ENCODE measurements at places on chromosomes 2 and 18.

GRCh38 chr2:112606547-112606946 is 22.1 kb downstream of the CHCHD5 start:
- DNase-seq, result no peak

DNA sequence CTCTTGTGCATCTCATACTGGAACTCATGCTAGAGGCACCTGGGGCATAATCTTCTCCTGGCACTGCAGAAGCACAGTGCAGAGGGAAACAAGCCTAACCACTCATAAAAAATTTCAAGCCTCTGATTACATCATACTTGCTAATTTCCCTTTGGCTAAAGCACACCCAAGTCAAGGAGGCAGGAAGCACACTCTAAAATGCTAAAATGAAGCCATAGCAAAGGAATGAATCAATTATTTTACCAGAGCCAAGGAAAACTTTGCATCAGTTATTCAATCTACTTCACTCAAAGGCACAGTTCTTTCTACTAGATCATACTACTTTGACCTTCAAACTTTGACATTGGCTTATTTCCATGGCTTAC is 79.6 kb upstream of the SPOPL start:
- peak; percentile 87 for DNase-seq

- no peak for DNase-seq
Measured at GRCh38 chr18:36812678-36813077, 16.1 kb downstream of the TPGS2 start.

- no peak for DNase-seq
Measured at GRCh38 chr2:186822323-186822722, 26.6 kb downstream of the ZSWIM2 start.

- DNase-seq, result no peak
Measured at GRCh38 chr2:201821080-201821479, 14.7 kb downstream of the CDK15 start.

DNA sequence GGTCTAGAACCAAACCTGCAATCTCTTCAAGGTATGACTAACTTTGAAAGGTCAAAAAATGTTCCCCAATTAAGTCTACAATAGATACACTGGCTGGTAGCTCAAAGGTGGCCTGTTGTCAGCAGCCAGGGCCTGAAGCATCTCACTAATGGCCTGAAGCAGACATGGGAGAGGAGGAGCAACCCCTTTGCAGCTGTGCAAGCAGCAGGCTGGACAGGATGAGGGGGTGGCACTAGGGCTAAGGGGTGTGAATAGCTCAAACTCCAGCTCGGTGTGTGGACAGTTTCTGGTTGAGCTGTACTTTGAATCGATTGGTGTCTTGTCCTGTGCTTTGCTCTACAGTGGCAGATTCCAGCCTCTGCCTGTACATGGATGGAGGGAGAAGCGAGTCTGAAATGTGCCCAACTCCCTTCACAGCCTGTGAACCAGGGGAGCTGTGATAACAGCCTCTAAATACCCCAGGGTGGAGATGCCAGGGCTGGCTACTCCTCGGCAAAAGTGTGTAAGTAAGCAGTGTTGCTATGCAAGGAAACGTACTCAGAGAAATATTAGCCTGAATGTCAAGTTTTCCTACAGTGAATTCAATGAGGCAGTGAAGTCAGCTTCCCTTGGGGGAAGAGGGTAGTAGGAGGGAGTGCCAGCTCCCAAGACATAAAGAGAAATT is 34.7 kb upstream of the DTNB start:
- no peak for DNase-seq

DNA sequence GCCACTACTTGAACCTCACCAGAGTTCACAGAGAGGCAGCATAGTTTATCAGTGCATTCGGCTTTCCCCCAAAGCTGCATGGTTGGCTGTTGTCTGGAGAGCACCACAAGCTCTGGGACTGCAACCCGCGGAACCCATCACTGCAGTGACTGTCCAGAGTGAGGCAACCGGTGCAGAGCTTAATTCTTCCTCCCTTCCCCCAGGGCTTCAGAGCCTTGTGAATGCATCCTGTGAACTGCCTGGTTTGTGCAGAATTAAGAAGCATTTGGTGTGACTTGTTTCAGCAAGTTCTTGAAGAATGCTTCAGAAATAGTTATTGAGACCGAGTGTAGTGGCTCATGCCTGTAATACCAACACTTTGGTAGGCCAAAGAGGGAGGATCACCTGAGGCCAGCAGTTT is 99.2 kb upstream of the FOSL2 start:
- DNase-seq, result no peak

- no peak for DNase-seq
Measured at GRCh38 chr2:181457741-181458425, 697 bp downstream of the ITGA4 start.

DNA sequence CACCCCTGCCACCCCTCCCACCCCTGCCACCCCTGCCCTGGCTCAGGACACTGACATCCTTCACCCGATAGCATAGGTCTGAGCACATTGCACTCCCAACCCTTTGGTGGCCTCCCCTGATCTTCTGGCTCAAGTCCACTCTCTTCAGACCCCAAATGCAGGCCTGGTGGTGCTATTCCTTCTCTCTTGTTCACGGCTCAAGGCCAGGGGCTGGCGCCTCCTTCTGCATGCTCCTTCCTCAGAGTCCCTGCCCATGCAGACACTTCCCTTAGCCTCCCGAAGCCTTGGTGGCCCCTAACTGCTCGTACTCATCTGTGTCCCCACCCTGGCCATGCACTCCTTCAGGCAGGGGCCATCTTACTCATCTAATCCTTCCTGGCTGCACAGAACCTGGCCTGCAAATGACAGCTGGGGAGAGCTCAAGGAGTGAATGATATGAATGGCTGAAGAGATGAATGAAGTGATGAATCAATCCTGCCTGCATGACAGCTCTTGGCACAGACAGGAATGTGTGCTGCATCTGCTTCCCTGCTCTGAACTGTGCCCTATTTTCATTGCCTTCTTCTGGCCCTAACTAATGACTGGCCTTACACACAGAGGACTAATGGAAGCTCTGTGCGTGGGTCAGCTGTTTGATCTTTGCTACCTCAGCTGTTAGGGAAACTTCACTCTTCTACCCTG is 290.8 kb downstream of the DYSF start:
- DNase-seq, result no peak

DNA sequence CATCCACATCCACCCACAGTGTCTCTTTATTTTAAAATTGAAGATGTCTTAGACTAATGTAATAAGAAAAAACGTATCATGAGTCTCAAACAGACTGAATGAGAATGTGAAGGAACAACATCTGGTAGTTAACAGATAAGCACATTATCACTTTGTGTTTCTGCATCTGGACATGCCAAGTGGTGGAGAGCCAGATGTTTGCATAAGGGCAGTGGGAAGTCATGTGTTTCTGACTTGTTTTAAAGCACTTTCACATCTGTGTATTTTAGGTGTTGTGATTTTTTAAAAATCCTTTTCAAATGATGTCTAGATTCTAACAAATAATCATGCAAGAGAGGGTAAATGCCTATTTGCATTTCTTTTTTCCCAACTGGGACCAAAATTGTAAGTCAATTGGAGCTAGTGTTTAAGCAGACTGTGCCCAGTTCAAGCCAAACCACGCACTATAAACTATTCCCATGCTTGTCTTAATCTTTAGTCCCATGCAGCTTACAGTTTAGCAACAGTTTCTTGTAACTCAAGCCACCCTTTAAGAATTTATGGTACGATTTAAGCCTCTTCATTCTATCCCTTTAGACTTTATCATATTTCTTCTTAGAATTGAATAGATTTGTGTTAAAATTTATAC is 272.7 kb upstream of the DOK6 start:
- DNase-seq, result no peak

DNA sequence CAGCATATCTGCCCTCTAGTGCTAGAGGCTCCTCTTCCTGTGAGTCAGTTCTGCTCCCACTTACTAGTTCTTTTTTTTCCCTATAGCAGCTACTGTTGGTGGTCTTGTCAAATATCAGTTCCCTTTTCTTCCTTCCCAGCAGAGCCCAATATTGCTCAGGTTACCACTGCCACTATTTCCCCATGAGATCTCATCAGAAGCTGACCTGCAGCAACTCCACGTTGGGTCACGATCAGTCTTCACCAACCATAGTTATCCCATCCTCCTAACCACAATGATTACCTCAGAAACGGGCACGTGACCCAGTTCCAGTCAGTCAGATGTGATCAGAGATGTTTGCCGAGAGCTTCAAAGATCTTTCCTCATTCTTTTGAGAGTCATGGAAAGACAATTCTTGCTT is 59.7 kb upstream of the CAPN13 start:
- no peak for DNase-seq

DNA sequence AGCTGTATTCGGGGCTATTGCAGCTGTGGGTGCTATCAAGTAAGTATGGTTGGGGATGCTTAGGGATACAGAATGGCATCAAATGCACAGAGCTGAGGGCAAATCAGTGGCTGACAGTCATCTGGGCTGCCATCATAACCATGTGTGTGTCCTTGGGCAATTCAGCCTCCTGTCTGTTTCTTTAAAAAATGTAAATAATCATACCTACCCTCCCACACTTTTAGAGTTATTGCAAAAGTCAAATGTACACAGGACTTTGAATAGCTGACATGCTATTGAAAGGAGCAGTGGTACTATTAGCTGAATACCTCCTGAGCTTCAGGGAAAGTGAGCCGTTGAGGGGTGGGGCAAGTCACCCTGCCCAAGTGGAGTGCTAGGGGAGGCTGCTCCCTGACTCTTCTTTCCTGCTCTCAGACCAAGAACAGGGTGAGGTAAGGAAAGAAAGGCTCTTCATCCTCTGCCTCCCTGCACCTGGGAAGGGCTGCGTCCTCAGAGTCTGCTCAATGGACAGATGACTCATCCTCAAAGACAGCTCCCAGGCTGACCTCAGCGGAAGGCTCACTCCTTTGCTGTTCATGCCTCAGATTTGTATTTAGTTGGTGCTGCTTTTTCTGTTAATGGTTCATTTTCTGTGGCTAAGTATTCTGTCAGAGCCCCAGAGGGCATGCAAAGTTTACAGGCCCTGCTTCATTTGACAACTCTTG is 54.9 kb upstream of the BZW1 start:
- DNase-seq, result no peak

DNA sequence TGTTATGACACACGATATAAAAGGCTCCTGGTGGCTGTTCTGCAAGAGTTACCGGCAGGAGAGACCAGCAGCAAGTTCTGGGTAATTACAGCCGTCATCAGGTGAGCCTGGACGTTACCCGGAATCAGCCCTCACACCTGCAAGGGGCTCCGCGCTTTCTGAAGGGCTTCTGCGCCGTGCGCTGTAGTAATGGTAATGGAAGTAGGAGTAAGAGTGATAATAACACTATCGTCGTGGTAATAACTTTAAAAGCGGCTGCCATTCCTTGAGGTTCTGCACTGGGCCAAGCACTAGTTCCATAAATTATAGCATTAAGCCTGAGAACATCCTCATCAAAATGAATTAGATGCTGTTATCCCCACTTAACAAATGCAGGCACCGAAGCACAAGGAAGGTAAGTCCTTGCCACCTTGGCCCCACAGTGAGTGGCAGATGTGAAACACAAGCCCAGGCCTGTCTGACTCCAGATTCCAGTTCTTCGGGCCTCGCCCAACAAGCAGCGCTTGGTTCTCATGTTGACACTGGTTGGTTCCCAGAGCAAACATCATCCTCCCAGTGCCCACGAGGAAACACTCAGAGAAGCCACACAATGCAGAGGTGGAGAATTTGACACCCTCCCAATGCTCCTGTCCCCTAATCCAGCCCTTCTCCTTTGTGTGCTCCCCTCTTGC is 205.2 kb downstream of the EIPR1 start:
- DNase-seq, result no peak

DNA sequence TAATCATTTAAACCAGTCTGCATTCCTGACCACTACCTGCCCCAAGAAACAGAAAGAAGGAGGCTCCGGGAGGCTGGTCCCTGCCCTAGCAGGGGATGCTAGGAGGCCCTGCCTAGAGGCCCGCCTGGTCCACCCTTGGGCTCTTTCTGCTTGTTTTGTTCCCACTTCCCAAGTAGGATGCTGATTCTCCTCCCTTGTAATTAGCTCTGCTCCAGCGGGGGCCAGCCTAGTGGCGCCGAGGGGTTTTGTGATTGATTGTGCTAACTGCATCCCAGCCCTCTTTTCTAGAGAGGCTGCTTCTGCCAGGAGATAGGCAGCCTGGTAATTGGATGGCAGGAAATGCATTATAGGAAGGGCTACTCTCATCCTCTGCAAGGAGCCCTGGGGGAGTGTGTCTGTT is 220.0 kb downstream of the LOXHD1 start:
- DNase-seq, result no peak

DNA sequence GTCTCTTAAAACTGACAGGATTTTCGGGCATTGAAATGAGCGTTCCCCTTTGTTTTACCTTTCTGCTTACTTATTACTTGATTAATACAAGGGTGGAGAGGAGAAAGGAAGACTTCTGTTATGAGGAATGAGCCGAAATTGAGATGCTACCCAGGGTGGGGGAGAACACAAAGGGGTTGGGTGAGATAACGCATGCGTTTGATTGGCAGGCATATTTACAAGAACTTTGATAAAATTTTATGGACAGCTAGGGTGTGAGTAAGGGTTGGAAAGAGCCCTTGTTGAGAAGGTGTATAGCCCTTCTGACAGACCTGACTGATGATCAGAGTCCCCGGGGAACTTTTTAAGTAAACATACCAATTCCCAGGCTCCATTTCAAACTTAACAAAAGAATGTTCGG is 1.8 kb downstream of the RNF138 start:
- no peak for DNase-seq

- no peak for DNase-seq
Measured at GRCh38 chr2:223618172-223619035, 16.2 kb upstream of the SCG2 start.

GRCh38 chr2:52369178-52369577 is 1337.2 kb upstream of the NRXN1 start:
- no peak for DNase-seq

DNA sequence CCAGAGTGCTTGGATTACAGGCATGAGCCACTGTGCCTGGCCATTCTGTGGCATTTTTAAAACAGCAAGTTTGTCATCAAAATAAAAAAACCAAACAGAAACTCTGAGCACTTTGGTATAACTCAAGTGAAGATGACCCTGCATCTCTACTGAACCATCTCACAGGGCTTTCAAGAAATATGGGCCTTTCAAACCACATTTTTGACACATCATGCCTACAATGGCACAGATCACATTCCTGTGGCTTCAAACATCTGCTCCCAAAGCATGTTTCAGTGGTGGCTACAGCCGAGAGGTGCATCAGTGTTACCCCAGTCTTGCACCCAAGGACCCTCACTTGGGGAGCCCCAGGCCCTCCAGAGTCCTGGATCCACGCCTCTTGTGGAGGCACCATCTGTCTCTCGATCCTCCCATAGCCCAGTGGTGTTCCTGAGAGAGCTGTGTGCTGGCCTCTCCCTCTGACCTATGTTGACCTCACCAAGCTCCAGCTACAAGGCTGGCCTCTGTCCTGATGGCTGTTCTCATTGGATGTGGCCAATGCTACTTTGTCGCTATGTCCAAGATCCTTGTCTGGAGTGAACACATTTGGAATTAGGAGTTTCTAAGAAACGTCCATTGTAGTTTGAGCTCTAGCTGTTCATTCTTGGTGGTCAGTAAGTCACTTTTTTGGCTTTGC is 55.2 kb upstream of the RALBP1 start:
- DNase-seq, result no peak

Data from Panc1 (cell line).